ENCODE measurements at places on chromosomes 2 and 18.

DNA sequence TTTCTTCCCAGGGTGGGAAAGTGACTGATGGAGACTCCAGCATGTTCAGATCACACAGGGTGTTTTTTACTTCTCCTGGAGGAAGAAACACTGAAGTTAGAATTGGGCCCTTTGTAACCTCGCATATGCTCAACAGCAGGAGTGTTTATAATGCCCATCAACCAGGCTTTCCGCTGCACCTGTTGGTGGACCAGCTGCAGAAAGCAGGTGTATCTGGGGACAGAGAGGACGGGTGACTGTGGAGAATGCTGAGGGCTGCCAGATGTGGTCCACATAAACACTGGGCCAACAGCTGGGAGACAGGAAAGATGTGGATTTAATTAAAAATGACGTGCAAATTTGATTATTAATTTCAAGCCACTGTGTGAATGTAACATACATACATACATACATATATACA is 335.5 kb upstream of the SPRED2 start:
- DNase-seq: no peak
- H3K4me1 ChIP-seq: no peaks in the 10 kb centered on the region

DNA sequence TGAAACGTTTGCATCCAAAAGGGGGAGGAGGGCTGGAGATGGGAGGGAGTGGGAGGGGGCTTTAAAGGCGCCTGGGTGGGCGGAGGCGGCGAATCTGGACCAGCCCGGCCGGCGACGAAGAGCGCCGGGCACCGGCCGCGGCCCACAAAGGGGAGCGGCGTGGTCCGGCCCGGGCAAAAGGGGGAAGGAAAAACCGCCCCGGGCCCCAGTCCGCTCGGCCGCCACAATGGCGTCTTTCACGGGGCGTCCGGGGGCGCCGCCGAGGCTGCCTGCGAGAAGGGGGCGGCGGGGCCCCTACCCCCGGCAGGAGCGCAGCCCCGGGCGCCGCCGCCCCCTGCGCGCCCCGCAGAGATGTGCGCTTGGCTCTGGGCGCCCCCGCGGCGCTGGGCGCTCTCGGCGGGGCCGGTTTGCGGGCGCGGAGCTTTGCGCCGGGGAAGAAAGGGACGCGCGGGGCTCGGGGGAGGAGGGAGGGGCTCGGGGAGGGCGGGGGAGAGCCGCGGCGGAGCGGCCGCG is 108.1 kb upstream of the KCTD1 start:
- H3K4me1 ChIP-seq: no peaks in the 10 kb centered on the region
- H3K36me3 ChIP-seq: no peaks in the 10 kb centered on the region
- H3K27ac ChIP-seq: no peak overlapping the region
- H3K27me3 ChIP-seq: peaks cover 40% of the 10 kb centered on the region
- no peak for DNase-seq

GRCh38 chr2:55136138-55136541 is 85.9 kb upstream of the RTN4 start:
- no peaks in the 10 kb centered on the region for H3K27me3 ChIP-seq
- no peak overlapping the region for H3K4me3 ChIP-seq
- peaks cover 19% of the 10 kb centered on the region for H3K4me1 ChIP-seq
- no peaks in the 10 kb centered on the region for H3K36me3 ChIP-seq
- H3K27ac ChIP-seq: no peak overlapping the region

DNA sequence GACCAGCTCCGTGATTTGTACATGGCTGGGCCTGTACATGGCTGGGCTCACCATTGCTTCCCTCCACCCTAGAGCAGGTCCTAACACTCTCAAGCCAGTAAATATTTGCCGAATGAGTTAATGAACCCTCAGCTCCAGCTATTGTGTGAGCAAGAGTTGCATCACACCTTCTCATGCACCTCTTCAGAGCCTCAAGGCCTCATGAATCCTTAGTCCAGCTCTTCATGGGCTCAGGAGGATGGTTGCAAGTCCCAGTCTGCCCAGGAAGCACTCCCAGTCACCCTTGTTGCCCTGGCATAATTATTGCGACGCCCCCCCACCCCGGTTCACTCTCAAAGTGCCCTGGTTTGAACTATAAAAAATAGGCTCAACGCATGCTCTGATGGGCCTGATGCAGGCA is 30.1 kb upstream of the GNAL start:
- no peak overlapping the region for H3K4me3 ChIP-seq
- H3K27me3 ChIP-seq: peaks cover 46% of the 10 kb centered on the region
- no peak for DNase-seq
- no peaks in the 10 kb centered on the region for H3K4me1 ChIP-seq
- H3K36me3 ChIP-seq: no peaks in the 10 kb centered on the region

DNA sequence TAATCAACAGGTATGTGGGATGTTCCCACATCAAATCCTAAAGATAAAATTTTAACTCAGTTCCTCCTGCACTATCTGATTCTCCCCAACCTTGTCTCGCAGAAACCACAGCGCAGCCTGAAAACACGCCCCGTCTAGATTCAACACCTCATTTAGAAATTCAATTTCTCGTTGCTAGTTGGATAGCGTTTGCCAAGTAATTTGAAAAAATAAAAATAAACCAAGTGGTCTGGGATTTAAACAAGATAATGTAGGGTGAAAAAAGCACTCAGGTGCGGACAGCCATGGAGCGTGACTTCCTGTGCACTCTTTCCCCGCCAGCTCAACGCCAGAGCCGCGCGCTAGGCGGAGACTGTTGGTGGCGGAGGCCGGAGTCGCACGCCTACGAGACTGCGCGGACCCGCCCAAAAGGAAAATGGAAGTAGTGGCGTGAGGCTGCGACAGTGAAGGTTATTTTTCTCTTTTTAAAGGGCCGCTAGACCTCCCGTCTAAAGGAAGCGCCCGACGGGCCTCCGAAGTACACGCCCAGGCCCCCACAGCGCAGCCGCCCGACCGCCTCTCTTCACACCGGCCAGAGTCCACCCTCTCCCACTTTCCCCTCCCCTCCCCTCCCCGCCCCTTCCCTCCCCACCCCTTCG is 615 bp upstream of the CCNT2 start:
- no peak for DNase-seq
- peaks cover 2% of the 10 kb centered on the region for H3K4me1 ChIP-seq
- no peaks in the 10 kb centered on the region for H3K27me3 ChIP-seq
- H3K4me3 ChIP-seq: peak overlapping the region; percentile 89
- no peaks in the 10 kb centered on the region for H3K36me3 ChIP-seq
- peak overlapping the region; percentile 78 for H3K27ac ChIP-seq

- no peak overlapping the region for H3K27ac ChIP-seq
- peaks cover 4% of the 10 kb centered on the region for H3K27me3 ChIP-seq
- no peak overlapping the region for H3K4me3 ChIP-seq
- DNase-seq: no peak
Measured at GRCh38 chr2:161947406-161947805, 126.6 kb downstream of the DPP4 start.

- no peak for DNase-seq
- peaks cover 24% of the 10 kb centered on the region for H3K4me1 ChIP-seq
- H3K36me3 ChIP-seq: peaks cover 18% of the 10 kb centered on the region
- H3K27me3 ChIP-seq: no peaks in the 10 kb centered on the region
- H3K4me3 ChIP-seq: peak overlapping the region; percentile 89
- H3K27ac ChIP-seq: no peak overlapping the region
Measured at GRCh38 chr2:231711677-231712450, 3.5 kb downstream of the PTMA start.

- DNase-seq: no peak
- H3K36me3 ChIP-seq: no peaks in the 10 kb centered on the region
- H3K4me3 ChIP-seq: no peak overlapping the region
- no peaks in the 10 kb centered on the region for H3K4me1 ChIP-seq
- no peak overlapping the region for H3K27ac ChIP-seq
Measured at GRCh38 chr2:180143633-180144337, 136.7 kb upstream of the CWC22 start.

- no peaks in the 10 kb centered on the region for H3K27me3 ChIP-seq
- no peak for DNase-seq
Measured at GRCh38 chr2:111622859-111623258, 261.1 kb downstream of the ANAPC1 start.

DNA sequence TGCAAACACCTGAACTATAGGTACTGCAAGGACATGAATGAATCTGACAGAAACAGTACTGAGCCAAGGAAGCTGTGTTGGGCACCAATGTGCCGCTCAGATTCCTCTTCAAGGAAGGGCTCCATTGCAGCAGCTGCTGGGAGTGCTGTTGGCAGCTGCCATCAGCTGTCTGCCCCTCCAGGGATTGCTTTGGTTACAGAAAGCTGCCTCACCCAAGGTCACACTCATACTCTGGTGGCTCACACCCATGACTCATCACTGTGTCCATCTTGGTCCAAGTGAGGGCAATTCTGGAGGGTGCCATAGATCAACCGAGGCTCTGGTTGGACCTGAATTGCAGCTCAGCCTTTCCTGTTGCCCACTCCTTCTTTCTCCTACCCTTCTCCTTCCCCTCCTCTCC is 24.4 kb upstream of the TRPM8 start:
- DNase-seq: no peak
- no peaks in the 10 kb centered on the region for H3K4me1 ChIP-seq
- peaks cover 4% of the 10 kb centered on the region for H3K27me3 ChIP-seq
- H3K36me3 ChIP-seq: no peaks in the 10 kb centered on the region
- no peak overlapping the region for H3K4me3 ChIP-seq

DNA sequence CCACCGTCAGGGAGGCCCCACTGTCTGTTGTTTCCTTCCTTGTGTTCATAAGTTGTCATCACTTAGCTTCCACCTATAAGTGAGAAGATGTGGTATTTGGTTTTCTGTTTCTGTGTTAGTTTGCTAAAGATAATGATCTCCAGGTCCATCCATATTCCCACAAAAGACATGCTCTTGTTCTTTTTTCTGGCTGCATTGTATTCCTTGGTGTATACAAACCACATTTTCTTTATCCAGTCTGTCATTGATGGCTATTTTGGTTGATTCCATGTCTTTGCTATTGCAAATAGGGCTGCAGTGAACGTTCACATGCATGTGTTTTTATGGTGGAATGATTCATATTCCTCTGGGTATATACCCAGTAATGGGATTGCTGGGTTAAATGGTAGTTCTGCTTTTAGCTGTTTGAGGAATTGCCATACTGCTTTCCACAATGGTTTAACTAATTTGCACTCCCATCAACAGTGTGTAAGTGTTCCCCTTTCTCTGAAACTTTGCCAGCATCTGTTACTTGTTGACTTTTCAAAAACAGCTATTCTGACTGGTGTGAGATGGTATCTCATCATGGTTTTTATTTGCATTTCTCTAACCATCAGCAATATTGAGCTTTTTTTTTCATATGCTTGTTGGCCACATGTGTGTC is 156.6 kb upstream of the NOSTRIN start:
- H3K27me3 ChIP-seq: no peaks in the 10 kb centered on the region
- H3K27ac ChIP-seq: no peak overlapping the region
- H3K4me3 ChIP-seq: no peak overlapping the region
- H3K36me3 ChIP-seq: no peaks in the 10 kb centered on the region
- DNase-seq: no peak

GRCh38 chr2:148607566-148607965 is 37.0 kb upstream of the EPC2 start:
- H3K27ac ChIP-seq: no peak overlapping the region
- DNase-seq: no peak
- H3K27me3 ChIP-seq: peaks cover 2% of the 10 kb centered on the region
- no peak overlapping the region for H3K4me3 ChIP-seq
- no peaks in the 10 kb centered on the region for H3K4me1 ChIP-seq
- H3K36me3 ChIP-seq: no peaks in the 10 kb centered on the region

DNA sequence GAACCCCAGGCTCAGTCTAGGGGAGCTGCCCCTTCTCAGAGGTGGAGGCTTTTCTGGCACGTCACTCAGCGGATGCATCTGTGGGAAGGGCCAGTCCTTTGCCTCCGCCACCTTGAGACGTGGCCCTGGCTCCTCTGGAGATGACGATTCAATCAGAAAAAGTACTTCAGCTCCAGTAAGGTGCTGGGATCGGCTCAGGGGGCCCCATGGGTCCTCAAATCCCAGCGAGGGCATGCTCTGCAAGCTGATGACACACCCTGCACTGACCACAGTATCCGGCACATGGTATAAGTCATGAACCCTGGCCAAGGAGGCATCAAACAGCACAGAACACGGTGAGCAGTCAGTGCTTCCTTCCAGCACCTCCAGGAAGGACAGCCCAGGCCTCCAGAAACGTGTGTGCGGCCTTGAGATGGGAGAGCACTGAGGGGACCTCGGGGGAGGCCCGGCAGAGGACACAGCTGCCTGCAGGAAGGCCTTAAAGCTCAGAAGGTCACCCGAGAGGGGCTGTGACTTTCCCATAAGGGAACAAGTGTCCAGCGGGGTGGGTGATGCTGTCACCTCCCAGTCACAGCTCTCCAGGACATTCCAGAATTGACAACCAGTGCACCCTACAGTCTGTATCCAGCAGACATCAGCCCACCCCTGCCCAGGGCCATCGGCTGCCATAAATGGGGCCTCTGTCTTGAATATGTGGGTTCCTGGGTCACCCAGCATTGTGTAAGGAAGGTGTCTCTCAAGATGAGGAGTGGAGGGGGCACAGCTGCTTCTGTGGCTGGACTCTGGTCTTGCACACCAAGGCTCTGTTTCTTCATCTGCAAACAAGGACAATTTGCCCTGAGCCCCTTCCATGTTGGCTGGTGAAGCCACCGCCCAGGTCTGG is 205.8 kb downstream of the NDUFA10 start:
- no peak for DNase-seq
- H3K27me3 ChIP-seq: no peaks in the 10 kb centered on the region

- H3K27ac ChIP-seq: no peak overlapping the region
- H3K36me3 ChIP-seq: peaks cover 38% of the 10 kb centered on the region
- H3K4me1 ChIP-seq: peaks cover 34% of the 10 kb centered on the region
Measured at GRCh38 chr2:46982351-46983064, 66.9 kb upstream of the MCFD2 start.

DNA sequence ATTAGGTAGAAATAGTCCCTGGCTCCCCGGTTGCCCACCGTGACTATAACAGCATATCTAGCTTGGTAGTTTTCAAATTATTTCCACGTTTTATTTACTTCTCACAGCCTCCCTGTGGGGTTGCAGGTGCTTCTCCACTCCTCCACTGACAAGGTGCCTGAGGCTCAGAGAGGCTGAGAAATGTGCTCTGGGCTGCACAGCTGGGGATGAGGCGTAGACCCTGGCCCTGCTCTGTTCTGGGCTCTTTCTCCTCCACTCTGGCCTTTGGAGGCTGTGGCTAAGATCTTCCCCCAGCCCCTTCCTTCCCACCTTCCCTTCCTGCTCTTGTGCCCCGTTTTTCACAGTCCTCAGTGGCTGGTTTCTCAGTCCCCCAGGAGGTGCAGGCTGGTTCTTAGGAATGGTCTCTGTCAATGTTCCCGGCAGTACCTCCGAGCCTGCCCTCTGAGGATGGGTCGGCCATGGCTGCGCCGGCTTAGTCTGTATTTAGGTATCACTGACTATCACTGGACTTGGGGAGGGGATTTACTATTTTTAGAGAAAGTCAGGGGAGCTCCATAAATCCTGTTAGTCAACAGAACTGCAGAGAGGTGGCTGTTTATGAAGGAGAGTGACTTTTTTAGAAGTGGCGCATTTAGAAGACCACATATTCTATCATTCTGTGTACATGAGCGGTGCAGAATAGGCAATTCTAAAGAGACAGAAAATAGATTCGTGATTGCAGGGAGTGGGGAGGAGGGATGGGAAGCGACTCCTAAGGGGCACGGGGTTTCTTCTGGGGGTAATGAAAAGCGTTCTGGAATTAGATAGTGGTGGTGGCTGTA is 35.0 kb downstream of the HPCAL1 start:
- no peaks in the 10 kb centered on the region for H3K4me1 ChIP-seq
- no peaks in the 10 kb centered on the region for H3K27me3 ChIP-seq
- peaks cover 4% of the 10 kb centered on the region for H3K36me3 ChIP-seq
- no peak overlapping the region for H3K4me3 ChIP-seq
